ENCODE measurements at places on chromosomes 4 and X. TPM values are rescaled to one million over a fixed set of nuclear protein-coding genes. Genes with fewer than 3 reads are reported as not detected.

Gene MMAA
- 3.9 TPM for total RNA-seq

Gene MAGEC2
- total RNA-seq: not detected

Gene DACH2
- total RNA-seq: not detected

Gene MTMR8
- total RNA-seq: 0.59 TPM

Gene USP26
- not detected for total RNA-seq

Gene RHOH
- total RNA-seq: not detected

Gene ZNF711
- total RNA-seq: under 0.01 TPM

Gene MECP2
- total RNA-seq: 18.2 TPM

Gene MAGEA2
- not detected for total RNA-seq

Gene PLP2
- total RNA-seq: 73.1 TPM

Gene PPID
- 15.1 TPM for total RNA-seq

Gene CT45A5
- not detected for total RNA-seq

Gene ABCG2
- total RNA-seq: 0.39 TPM

Gene SULT1E1
- total RNA-seq: 0.37 TPM

Gene GNL3L
- 30.1 TPM for total RNA-seq

Gene HMX1
- total RNA-seq: not detected

Gene EFHC2
- 0.37 TPM for total RNA-seq

Gene INTU
- total RNA-seq: 3.3 TPM

Gene HHIP
- 4.5 TPM for total RNA-seq

Gene TMEM255A
- under 0.01 TPM for total RNA-seq

Gene FAM50A
- total RNA-seq: 34.9 TPM

Gene GAGE2A
- total RNA-seq: not detected

Gene MAOB
- total RNA-seq: under 0.01 TPM

Gene VGLL1
- not detected for total RNA-seq
